H4 (cell line): ENCODE measurements at places on chromosomes 7 and 10.

DNA sequence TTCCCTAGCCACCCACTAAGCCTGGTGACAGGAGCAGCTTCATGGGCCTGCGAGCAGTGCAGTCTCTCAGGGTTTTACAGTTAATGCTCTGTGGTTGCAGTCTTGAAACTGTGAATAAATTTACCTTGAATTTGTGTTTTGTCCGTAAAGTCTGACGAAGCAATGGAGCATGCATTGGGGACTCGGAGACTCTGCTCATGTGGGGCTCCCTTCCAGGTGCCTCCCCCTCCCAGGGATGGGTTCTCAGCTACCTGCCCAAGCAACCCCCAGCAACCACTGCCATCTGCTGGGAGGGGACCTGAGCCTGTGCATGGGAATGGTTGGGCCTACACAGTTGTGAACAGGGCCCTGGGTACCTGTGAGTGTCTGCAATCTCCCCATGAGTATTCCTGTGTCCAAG lies 36.3 kb upstream of the IKZF1 start:
- DNase-seq, result no peak

DNA sequence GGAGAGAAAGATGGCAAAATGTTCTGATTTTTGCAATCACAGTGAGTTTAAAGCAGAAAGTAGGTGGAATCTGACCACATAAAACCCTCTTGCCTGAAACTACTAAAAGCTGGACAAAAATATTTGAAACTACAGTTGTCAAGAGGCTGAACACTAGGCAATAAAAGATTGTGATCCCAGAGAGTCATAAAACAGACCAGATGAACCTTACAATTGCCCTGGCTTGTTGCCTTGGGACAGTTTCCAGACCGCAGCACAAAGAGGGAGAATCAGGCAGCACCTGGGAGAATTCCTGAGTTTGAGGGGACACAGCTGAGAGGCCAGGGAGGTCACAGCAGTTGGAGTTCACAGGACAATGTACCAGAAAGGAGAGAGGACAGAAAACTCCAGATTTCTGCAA lies 107.3 kb upstream of the NANOS1 start:
- DNase-seq, result no peak

DNA sequence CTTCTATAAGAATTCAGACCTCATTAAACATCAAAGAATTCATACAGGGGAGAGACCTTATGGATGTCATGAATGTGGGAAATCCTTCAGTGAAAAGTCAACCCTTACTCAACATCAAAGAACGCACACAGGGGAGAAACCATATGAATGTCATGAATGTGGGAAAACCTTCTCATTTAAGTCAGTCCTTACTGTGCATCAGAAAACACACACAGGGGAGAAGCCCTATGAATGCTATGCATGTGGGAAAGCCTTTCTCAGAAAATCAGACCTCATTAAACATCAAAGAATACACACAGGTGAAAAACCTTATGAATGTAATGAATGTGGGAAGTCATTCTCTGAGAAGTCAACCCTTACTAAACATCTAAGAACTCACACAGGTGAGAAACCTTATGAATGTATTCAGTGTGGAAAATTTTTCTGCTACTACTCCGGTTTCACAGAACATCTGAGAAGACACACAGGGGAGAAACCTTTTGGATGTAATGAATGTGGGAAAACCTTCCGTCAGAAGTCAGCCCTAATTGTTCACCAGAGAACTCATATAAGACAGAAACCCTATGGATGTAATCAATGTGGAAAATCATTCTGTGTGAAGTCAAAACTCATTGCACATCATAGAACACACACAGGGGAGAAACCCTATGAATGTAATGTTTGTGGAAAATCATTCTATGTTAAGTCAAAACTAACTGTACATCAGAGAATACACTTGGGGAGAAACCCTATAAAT lies 24.1 kb downstream of the ZNF37A start:
- DNase-seq, result no peak

- DNase-seq, result no peak
Observed at GRCh38 chr10:121084016-121084674, 233.0 kb downstream of the WDR11 start.

DNA sequence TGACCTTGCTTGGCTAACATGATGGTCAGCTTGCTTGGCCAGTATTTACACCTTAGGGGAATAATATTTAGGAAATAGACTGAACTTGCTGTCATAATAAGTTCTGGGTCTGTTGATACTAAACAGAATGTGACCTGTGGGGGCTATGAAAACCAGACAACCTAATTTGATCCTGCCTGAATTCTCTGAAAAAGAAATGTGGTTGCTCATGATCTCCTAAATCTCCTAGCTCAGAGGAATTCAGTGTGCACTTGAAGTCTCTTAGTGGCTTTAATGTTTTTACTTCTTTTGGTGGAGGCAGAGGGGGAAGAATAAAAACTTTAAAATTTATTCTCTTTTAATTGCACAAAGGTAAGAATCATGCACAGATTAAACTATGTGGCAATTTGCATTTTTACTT lies 205.2 kb downstream of the SEC23IP start:
- DNase-seq, result no peak

DNA sequence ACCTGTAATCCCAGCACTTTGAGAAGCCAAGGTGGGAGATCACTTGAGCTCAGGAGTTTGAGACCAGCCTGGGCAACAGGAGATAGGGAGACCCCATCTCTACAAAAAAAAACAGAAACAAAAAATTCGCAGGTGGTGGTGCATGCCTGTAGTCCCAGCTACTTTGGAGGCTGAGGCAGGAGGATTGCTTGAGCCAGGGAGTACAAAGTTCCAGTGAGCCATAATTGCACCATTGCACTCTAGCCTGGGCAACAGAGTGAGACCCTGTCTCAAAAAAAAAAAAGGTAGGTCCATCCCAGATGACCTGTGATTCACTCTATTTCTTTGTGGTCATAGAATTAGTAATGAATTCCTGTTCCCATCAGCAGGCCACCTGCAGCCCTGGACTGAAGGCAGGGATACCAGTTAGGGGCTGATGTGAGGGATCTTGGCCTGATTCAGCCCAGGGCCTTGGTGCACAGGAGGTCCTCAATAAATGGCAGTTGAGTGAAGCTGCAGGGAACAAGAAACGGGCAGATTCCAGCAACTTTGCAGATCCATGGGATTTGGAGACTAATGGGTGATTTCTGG lies at the start of gene MYH16:
MYH16 (plus strand) TSS at position 364 of the 570 bp plus-strand sequence.
- no peak for DNase-seq

DNA sequence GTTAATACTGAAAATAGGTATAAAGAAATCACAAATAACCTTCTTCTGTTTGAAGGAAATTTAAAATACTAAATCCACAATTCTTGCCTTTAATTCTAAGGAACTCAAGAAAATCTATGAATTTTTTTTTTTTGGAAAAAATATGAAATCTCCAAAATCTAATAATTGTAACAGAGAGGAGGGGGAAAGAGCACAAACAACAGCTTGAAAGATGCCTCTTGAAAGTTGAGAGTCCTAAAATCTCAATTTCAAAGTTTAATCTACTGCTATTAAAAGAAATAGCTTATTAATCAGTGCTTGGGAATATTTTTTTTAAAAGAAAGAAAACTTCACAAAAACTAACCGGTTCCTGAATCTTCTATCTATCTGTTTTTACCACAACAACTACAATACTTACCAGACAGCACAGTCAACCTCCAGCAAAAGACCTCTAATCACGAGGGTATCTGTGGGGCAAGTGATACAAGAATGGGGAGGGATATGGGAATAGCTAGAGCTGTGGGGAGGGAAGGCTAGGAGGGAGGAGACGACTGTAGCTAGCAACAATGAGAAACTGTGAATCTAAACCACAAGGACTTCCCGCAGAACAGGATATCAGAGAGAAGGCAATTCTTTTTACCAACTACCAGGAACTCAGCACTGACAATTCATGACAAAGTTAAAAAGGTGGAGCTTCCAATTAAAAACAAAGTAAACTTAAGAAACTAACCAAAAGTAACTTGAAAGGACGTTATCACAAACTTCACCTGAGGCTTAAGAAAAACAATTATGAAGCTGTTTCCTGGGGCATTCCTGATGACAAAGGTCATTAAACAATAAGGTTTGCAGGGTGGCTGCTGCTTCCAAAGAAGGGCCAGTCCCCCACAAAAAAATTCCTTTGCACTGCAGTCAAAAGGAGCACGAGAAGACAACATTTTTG lies at the start of gene USP54:
USP54 (minus strand) TSS at position 462 of the 919 bp plus-strand sequence. CDS start 15,684 bp downstream, outside the sequence.
- DNase-seq, result peak; percentile 85

GRCh38 chr7:156438011-156438410 lies 202.6 kb upstream of the RNF32 start:
- no peak for DNase-seq
